ENCODE measurements at places on chromosomes 2 and 18.
A peak's percentile ranks its signal among the peaks of the same experiment; 100 is the strongest.

DNA sequence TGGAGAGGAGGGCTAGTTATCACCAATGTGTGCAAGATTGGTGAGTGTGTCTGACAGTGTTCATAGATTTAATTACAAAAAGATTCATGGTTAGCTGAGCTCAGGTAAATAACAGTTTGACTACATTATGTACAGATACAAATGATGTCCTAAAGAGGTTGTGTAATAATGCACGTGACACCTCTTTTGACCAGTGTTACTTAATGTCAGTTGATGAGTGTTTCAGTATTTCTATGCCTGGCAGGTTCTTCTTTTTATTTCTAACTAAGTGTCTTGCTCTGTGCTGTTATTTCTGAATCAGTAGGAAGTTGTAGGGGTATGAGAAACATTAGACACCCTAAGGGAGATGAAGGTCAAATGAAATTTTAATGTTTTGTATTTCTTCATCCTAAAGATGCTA lies 7.9 kb upstream of the INHBB start:
- no peak for DNase-seq

GRCh38 chr2:218879776-218880101 lies 913 bp upstream of the WNT10A start:
- no peak for DNase-seq

DNA sequence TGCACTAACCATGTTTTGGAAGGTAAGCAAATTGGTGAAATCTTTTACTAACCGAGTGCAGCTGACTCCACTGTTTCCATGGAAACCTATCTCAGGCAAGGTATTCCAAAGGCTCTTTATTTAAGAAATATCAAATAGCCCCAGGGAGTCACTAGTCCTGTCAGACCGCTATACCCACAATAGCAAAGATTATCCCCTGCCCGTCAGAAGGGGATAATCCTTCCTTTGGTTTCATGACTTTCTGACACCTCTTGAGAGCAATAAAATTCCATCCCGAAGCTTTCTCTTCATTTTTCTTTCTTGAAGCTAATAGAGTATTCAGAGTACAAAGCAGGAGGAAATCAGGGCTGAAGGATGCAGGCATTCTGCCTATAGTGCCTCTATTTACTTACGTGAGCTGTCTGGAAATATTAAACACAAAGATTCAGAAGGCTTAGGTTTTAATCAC lies 34.7 kb upstream of the MAP2 start:
- DNase-seq: no peak

DNA sequence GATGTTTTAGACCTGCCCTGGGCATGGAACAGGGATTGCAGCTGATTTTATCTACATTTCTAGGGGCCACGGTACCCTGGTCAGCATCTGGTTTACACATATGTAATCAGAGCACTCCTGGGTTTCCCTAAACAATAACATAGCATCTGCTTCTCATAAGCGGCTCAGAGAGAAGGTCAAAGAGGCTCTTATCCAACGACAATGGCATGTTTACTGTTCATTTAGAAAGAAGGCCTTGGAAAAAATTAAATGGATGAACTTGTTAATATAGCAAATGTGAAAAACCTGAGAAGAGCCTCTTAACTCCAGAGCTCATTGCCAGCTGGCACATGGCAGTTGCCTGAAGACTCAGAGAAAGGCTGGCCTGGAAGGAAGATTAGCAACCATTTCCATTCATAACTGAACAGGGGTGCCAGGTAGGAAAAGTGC lies 202.8 kb upstream of the THUMPD2 start:
- no peak for DNase-seq

DNA sequence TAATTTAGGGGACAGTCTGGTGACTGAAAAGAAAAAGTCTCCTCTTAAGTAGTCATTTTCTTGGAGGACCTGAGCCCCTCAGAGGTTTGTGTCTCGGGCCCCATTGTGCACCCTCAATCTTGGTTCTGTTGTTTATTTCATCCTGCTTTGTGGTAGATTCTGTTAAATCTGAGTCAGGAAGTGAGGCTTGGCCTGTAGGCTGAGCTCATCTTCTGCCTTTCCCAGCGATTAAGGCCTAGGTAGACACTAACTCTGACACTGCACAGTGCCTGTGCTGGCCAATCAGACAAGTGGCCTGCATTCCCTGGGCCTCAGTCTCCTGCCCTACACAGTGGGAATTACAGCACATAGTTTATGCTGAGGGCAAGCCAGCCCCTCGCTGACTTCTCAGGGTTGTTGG lies 80.2 kb downstream of the CTIF start:
- DNase-seq: no peak

- no peak for DNase-seq
Observed at GRCh38 chr2:82667491-82667890, 1791.6 kb downstream of the SUCLG1 start.

DNA sequence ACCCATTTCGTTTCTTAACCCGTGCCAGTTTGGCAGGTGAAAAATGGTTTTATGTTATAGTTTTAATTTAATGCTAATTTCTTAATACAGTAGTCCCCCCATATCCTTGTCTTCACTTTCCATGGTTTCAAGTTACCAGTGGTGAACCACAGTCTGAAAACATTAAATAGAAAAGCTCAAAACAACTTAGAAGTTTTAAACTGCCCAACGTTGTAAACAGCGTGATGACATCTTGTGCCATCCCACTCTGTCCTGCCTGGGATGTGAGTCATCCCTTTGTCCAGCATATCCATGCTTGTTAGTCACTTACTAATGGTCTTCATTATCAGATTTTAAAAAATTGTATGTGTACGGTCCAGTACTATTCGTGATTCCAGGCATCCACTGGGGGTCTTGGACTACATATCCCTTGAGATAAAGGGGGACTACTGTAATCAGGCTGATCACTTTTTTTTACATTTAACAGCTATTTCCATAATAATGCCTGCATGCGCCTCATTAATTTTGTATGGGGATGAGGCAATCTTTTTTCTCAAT lies 31.9 kb downstream of the SLC66A3 start:
- no peak for DNase-seq

DNA sequence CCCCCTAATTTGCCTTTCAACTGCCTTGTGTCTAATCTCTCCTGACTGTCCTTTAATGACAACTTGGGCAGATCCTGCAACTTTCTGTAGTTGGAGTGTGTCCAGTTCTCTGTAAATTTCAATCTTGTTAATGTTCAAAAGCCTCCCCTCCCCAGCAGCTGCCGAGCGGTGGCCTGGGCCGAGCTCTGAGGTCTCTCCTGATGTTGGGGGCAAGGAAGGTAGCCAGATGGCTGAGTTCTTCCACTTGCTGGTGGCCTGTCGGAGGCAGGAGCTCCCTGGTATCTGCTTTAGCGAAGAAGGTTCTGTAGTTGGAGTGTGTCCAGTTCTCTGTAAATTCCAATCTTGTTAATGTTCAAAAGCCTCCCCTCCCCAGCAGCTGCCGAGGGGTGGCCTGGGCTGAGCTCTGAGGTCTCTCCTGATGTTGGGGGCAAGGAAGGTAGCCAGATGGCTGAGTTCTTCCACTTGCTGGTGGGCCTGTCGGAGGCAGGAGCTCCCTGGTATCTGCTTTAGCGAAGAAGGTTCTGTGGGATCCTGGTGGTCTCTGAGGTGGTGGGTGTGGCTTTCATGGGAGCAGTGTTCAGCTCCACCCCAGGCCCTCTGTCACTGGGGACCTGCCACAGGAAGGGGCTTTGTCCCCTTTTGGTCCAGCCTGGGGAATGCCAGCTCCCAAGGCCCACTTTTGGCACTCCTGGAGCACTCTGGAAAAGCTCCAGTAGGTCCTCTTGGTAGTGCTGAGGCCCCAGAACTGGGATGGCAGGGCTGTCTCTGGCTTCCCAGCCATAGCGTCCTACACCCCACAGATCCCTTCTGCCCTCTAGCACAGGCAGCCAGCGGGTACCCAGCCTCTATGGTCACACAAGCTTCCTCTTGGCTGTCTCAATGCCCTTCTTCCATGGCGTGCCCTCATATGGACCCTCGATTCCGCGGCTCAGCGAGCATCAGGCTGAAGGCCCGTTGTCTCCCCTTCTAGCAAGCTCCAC lies 211.9 kb downstream of the ALPK2 start:
- DNase-seq: no peak

DNA sequence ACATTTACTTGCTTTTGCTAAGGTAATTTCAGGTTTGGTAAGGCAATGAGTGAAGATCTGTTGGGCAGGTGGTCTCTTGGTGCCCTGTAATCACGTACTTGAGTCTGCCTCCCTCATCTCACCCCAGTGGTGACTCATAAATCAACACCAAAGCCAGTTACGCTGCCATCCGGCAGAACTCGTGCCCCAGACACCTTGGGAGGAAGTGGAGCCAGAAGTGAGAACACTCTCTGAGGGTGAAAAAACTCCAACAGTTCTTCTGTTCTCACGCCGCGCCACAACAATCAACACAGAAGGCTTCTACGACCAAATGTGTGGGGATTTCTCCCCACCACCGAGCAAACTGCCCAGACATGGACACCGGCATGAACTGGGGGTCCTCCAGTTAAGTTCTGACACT lies 206.2 kb downstream of the ARL4C start:
- peak; percentile 81 for DNase-seq

- DNase-seq: no peak
Observed at GRCh38 chr2:219385958-219386520, 1.7 kb downstream of the DNPEP start.

DNA sequence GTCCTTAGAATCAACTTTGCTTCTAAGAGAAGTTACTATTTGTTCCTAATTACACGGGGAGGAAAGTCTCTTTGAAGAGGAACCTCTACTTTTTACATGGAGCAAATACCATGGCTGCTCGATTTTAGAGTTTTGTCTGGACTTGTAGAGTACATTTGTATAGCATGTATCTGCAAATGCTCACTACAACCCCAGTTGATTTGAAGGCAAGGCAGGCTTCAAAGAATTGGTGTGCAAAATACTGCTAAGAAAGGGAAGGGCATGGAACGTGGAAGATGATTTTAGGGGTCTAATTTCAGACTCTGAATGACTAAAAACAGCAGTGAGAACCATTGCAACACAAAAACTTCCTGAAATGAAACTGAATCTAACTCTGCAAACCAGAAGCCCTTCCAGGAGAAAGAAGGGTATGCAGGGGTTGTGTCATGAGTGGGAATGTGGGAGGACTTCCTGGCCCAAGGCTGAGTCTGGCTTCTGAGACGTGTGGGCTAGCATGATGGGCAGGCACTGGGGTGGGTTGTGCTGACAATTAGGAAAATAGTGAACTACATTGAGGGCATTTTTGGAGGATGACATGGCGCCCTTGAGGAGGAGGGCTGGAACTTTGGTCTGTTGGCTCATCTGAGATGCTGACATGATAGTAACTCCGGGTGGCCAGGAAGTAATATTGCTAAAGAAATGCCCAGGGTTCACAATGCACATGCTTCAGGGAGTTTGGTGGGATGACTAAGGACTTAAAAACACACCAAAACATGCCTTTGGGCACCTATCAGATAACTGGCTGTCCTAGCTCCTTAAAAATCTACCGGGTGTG lies 18.9 kb upstream of the IL1R2 start:
- no peak for DNase-seq
